ENCODE measurements at places on chromosomes 4 and X.

DNA sequence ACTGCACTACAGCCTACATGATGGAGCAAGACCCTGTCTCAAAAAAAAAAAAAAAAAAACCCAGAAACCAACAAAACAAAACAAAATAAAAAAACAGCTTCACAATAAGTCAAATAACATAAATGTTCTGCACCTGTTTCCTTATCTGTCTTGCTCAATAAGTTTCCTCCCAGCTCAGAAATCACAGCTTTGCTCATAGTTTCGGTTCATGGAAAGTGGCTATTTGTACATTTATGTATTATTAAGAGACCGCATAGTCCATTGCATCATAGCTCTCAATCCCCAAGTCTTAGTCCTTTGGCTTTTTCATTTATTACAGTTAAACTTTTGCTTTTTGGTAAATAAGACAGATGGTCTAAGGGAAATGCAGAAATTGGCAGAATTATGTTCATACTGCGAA lies 24.4 kb upstream of the CFAP299 start:
- DNase-seq: no peak

GRCh38 chrX:54807524-54808108 lies at the start of gene MAGED2:
MAGED2 (plus strand) TSS chrX:54807745; CDS start chrX:54809332, 1,587 bp downstream.
- DNase-seq: peak; percentile 42

DNA sequence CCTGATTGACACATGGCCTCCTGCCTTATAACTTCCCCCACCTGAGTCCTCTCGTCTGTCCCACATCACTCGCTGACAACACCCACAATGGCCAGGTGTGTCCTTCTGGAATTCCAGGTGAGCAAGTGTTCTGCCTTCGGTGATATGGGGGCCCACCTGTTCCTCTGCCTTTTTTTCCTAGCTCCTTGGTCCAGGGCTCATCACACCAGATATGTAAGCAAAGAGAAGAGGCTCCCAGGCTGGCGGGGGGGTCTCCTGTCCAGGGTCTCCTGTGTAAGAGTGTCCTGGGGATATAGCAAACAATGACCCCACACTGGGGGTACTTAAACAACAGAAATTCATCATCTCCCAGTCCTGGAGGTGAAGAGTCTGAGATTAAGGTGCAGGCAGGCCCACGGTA lies 25.2 kb downstream of the P2RY8 start:
- DNase-seq: no peak

- no peak for DNase-seq
Observed at GRCh38 chrX:129572422-129572821, 32.4 kb downstream of the OCRL start.

DNA sequence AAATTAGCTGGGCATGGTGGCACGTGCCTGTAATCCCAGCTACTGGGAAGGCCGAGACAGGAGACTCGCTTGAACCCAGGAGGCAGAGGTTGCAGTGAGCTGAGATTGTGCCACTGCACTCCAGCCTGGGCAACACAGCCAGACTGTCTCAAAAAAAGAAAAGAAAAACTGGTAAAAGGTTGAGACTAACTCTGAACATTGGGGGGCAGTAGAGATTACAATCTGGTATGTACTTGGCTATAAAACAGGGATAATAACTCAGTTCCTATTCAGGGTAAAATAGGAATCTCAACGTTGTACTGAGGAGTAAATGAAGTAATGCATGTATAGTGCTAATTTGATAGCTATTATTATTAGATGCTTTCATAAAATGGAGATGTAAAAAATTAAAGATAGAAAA lies 12.5 kb upstream of the KLF8 start:
- DNase-seq: no peak

- no peak for DNase-seq
Observed at GRCh38 chrX:133723930-133724329, 261.5 kb downstream of the GPC3 start.

DNA sequence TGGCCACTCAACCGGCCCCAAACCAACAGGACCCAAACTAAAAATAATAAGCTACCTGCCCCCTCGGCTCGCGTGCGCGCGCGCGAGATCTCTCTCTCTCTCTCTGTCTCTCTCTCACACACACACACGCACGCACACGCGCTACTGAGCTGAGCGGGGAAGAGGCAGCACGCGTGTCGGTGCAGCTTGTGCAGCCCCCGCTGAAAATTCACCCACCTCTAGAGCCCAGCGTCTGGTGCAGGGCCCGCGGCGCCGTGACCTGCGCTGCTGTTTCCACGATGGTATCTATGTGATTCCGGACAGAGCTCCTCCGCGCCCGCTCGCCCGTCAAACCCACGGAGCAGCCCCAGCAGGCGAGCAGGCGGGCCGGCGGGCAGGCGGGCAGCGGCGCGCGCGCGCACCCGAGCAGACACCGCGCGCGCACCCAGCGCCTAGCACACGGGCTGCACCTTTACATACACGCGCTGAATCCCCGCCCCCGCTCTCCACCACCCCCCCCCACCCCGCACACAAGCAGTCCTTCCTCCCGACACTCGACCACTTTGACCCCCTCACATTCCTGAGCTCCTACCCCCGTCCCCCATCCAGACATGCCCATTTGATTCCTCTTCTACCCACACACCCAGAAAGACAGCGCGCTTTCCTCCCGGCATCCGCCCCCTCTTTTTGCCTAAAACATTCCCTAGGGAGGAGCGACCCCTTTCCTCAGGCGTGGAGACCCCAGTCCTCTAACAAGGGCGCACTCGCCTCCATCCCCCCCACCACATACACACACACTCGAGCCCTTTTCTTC lies 1.0 kb downstream of the SLITRK4 start:
- no peak for DNase-seq

- no peak for DNase-seq
Observed at GRCh38 chr4:81146466-81146865, 68.6 kb downstream of the PRKG2 start.

- no peak for DNase-seq
Observed at GRCh38 chrX:42664680-42665079, 113.3 kb downstream of the PPP1R2C start.

DNA sequence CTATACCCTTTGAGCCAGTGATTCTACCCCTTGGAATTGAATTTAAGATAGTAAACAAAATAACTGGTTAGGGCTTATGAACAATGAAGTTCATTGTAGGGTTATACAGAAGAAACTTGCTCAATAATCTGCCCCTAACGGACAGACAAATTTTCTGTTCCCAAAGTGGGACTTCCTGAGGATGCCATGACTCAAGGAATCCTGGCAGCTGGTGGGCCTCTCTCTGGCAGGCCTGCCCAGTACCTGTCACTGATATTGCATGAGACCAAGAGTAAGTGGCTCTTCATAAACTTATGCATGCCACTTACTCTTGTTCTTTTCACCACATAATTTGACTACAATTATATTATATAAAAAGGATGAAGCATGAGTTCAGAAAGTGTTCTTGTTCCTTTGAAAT lies 41.5 kb downstream of the GPRIN3 start:
- no peak for DNase-seq

- no peak for DNase-seq
Observed at GRCh38 chr4:177587989-177588388, 145.8 kb upstream of the AGA start.

DNA sequence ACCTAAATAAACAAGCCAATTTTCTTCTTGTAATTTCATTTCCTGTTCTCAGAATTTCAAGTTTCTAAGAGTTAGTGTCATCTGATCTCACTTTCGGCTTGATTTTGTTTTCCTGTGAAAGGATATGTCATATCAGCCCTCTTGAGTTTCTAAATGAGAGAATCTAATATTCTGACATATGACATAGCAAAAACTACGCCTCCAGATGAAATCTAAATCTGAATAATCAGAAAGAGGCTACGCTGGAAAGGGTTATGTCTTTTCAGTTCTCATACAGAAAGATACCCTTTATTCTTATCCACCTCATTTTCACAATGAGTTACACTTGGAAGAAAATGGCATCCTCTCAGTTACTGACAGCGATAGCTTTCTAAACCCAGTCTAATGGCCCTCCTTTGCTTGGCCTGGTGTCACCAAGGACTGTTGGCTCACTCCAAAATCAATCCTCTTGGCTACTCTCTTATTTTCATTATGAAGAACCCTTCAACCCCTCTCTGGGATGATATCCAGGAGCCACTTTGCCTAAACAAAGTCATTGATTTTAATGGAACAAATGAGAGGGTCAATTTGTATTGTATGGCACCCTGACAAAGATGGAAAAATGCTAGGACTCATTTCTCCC lies 65.6 kb downstream of the ASB9 start:
- DNase-seq: no peak

DNA sequence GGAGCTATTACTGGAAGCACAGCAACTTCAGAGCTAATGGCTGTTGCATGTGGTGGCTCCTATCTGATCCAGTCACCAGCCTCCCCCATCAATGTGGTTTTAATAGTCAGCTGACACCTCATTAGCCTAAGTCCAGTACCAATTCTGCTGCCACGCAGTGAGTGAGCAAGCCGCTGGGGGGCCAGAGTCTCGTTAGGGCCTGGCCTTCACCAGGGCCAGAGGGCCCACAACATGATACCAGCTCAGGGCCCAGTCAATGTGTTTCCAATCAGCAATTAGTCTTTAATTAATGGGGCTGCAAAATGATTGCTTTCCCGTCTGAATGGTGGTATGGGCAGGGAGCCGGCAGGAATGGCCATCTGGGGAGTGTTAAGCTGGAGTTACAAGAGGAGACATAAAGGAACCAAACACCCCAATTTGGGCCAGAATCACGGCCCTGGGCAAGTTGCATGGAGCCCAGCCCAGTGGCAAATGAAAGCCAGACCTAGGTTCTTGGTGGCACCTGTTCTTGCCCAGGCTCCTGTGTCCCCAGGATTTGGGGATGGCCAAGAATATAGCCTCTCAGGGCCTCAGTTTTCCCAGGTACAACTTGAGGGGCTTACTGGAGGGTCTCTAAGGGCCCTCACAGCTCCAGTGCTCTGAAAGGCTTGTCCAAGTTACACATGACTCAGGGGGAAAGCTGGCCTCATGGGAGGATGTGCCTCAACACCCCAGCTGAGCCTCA lies 119.2 kb downstream of the EFNB1 start:
- DNase-seq: no peak

DNA sequence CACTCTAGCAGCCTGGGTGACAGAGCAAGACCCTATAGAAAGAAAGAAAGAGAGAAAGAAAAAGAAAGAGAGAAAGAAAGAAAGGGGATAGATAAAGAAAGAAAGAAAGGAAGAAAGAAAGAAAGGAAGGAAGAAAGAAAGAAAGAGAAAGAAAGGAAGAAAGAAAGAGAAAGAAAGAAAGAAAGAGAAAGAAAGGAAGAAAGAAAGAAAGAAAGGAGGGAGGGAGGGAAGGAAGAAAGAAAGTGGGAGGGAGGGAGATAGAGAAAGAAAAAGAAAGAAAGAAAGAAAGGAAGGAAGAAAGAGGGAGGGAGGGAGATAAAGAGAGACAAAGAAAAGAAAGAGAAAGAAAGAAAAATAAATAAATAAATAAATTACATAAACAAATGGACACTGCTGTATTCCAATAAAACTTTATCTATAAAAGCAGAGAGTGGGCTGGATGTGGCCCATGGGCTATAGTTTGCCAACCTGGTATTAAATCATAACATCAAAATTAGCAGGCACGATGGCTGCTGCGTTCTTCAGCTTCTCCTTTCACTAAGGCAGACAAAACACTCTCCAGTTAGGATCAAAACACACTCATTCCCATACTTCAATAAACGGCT lies 165.0 kb downstream of the ZNF674 start:
- no peak for DNase-seq

DNA sequence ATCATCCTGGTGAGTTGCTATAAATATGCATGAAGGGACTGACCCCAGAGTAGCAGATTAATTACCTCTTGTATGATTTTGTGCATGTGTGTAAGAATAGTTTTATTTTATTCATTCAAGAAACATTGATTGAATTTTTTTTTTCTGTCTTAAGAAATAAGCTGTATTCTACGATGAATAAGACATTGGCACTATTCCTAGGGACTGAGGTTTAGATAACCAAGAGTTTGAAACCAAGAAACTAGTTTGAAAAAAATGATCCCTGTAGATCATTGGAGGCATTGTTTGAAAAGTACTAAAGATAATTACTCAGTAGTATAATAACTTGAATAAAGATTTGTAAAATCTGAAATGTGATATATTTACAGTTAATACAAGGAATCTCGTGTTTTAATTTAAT lies 1086.9 kb downstream of the PCDH7 start:
- DNase-seq: no peak

GRCh38 chr4:56723201-56723605 lies 42.1 kb upstream of the HOPX start:
- no peak for DNase-seq

DNA sequence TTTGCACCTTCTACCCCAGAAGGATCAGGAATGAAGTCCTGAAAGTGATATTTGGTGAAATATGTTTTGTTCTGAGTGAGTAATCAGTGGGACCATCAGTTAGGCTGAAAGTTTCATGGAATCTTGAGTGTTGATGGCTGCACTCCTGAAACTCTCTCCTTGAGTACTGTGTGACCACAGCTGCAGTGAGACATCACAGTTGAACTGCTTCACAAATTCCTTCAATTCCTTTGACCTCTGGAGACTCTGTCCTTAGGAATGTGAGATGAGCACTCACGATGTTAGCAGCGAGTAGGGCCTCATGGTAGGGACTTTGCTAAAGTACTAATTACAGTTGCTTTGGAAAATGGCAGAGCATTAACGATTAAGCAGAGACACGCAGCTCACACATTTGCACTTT lies 142.9 kb upstream of the SLC4A4 start:
- no peak for DNase-seq

DNA sequence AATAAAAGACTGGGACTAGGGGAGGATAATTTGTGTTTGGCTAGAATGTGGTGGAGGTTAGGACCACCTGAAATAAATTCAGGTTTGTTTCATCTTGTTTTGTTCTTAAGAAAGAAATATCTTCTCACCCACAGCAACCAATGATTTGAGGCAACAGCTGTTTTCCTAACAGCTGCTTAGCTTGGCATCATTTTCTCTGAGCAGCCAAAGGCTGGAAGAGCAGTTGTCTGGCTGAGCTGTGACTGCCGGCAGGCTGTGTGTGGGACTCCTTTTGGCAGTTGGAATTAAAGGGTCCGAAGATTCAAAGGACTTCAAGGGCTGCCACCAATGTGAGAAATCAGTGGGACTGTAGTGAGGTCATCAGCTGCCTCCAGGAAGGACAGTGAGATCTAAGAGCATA lies 5.0 kb downstream of the TRIM75 start:
- DNase-seq: no peak

- no peak for DNase-seq
Observed at GRCh38 chrX:91066104-91066503, 368.5 kb upstream of the PABPC5 start.

- no peak for DNase-seq
Observed at GRCh38 chrX:69196666-69197065, 31.4 kb upstream of the PJA1 start.

DNA sequence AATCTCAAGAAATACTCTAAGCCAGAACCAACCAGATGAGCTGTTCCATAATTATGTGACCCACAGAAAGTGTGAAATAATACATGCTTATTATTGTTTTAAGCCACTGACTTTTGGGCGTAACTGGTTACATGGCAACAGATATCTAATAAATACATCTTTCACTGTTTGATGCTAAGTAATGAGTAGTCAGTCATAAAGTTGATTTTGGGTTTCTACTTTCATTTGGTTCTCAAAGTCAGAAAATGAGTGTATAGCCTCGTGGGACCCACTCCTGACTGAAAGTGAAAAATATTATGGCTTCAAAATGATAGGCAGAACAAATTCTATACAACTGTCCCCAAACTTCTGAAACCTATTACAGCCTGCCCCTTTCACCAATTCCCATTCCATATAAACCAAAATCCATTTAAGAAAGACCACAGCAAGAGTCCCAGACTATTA lies 88.0 kb upstream of the CBR4 start:
- no peak for DNase-seq

Measured in CD4-positive, alpha-beta T cell treated with Interferon alpha-2 for 1 hour (primary cell).